ENCODE measurements at places on chromosomes 4 and X. TPM values are rescaled to one million over a fixed set of nuclear protein-coding genes. Genes with fewer than 3 reads are reported as not detected.

GRCh38 chrX:13126775-13127174, 82.4 kb upstream of the FAM9C start:
- DNase-seq, result no peak

- peak; percentile 18 for DNase-seq
These were observed 251.9 kb downstream of the AFAP1 start for GRCh38 chr4:7687796-7688195.

DNA sequence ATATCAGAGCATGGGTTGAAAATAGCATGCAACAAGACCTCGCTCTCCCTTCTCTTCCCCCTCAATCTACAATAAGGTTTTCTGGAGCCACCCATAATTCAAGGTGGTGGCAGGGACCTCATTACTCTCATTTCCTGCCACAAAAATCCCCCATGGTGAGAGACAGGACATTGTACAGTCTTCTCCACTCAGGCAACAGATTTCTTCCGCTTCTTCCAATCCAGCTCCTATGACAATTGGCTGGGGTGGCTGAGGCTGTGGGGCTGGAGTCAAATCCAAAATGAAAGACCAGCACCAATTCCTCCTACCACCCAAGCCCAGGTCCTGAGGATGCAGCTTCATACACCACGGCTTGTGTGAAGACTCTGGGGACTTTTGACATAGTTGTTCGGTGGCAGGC, 40.3 kb upstream of the NKRF start:
- DNase-seq, result no peak

- DNase-seq, result no peak
These were observed 47.5 kb downstream of the TMEM164 start for GRCh38 chrX:110050386-110050785.

DNA sequence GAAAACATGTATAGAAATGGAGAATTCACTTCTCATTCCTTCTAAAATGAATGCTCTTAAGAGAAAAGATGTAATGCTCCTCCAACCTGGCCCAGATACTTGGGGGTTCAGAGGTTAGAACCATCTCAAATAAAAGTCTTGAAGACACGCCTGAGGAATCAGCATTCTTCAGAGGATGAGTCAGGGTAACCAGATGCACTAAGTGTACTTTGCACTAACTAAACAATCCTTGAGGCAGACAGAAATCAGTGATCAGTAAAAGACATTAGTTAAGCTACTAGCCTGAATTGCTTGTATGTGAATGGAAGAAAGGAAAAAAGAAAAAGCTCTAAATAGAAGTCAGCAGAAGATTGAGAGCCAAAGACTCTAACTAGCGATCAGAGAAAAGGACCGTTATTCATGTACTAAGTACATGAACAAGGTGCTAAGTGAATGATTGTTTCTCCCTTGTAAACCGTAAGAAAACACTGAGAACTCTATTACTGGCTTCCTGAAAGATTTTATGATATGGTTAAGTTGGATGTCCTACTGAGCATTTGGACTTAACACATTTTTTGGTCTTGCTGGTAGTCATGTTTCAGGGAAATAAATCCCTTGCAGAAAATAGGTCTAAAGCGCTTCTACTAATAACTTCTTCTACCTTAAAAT, 738.3 kb downstream of the STPG2 start:
- DNase-seq, result no peak

DNA sequence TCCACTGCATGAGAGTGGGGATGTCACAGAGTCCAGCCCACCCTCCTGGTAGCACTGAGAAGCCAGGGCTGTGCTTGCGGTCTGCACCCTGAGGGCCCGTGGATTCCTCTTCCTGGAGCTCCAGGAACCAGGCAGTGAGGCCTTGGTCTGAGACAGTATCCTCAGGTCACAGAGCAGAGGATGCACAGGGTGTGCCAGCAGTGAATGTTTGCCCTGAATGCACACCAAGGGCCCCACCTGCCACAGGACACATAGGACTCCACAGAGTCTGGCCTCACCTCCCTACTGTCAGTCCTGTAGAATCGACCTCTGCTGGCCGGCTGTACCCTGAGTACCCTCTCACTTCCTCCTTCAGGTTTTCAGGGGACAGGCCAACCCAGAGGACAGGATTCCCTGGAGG, 2.7 kb downstream of the MAGEA1 start:
- no peak for DNase-seq

DNA sequence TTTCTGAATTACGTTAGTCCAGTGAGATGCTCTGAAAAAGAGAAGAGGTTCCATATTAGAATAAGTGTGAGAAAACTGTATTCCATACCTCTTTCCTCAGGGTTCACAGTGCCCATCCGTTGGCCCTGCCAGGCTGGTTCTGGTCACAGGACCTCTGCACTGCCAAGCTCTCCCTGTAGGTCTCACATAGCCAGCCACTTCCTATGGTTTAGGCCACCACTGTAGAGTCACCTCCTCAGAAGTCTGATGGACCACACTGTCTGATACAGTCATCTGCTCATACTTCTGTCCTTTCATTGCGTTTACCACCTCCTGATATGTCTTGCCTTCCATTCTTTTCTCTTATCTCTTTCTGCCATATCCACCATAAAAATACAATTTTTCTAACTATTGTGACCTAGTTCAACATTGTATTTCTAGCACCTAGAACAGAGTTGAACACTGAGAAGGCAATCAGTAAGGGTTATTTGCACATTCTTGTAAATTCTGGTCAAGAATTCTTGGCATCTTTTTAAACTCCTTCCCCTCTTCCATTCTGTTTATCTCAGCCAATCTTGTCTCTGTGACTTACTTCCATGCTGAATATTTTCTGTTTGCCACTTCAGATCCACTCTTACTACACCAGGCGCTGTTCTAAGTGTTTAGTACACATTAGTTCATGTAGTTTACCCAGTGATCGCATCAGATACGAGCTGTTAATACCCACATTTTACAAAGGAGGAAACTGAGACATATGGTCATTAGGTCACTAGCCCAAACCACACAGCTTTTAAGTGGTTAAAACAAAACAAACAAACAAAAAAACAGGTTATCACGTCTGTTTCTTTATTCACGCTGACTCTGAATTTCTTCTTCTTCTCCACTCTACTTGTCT, 125.6 kb downstream of the CBR4 start:
- no peak for DNase-seq

- DNase-seq, result no peak
These were observed 21.6 kb downstream of the CD38 start for GRCh38 chr4:15799701-15800100.

- peak; percentile 55 for DNase-seq
These were observed 2.2 kb downstream of the FAT4 start for GRCh38 chr4:125316791-125317524.

DNA sequence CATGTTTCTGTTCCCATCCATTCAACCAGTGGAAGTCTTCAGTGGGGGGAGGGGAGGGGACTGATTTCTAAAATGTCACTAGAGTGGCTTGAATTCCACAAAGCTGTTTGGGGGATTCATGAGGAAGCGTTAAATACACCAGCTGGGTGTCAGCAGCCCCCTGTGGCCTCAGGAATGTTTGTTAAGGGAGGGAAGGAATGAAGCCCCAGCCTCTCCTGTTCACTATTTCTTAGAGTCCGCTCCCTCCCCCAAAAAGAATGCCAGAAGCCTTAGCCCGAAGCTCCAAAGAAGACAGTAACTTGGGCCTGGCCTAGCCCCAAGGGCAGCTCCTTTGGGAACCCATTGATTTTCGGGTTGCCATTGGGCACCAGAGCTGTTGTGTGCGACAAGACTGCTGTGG, 3.3 kb downstream of the SHROOM2 start:
- no peak for DNase-seq

DNA sequence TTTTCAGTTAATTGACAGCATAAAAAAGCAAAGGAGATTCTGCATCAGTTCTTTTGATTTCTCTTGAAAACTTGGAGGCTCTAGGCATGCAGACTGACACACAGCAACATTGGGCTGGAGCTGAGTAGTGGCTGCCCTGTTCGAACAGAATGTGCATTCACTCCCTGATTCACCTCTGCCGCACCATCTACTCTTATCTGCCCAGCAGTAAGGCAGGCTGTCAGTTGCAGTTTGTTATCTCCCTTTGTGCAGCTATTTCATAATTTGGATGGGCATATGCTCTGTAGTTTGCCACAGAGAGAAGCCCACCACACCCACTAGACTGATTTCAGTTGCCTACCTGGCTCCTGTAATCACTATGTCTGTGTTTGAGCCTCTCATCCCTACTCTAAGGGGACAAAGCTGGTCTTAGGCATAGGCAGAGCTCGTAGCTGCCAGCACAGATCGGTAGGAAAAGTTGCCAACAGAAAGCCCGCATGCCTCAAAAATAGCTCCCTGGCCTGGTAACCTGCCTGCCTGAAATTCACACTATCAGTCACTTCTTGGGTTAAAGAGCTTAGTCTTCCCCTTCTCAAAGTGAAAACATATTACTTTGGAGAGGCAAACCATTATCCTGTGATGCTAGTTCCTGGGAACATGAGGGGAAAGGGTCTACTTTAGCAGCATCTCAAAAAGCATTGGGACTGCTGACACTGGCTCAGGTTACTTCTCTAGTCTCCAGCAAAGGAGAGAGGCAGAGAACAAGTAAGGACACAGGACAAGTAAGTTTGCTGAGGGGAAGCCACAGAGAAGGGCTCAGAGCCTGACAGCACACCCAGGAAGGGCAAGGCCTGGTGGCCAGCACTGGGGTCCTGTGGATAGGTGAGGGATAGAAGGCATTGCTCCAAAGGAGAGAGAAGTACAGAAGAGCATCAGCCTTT, 75.9 kb upstream of the TMEM164 start:
- no peak for DNase-seq

GRCh38 chrX:77628294-77629025, 157.6 kb downstream of the ATRX start:
- no peak for DNase-seq

GRCh38 chr4:106034220-106034619, 138.9 kb downstream of the NPNT start:
- no peak for DNase-seq

- no peak for DNase-seq
These were observed 116.9 kb downstream of the ZNF827 start for GRCh38 chr4:145821766-145822165.

GRCh38 chr4:121212806-121213205, 48.7 kb upstream of the TNIP3 start:
- no peak for DNase-seq

GRCh38 chr4:169229571-169230028, 41.2 kb downstream of the SH3RF1 start:
- DNase-seq, result no peak

DNA sequence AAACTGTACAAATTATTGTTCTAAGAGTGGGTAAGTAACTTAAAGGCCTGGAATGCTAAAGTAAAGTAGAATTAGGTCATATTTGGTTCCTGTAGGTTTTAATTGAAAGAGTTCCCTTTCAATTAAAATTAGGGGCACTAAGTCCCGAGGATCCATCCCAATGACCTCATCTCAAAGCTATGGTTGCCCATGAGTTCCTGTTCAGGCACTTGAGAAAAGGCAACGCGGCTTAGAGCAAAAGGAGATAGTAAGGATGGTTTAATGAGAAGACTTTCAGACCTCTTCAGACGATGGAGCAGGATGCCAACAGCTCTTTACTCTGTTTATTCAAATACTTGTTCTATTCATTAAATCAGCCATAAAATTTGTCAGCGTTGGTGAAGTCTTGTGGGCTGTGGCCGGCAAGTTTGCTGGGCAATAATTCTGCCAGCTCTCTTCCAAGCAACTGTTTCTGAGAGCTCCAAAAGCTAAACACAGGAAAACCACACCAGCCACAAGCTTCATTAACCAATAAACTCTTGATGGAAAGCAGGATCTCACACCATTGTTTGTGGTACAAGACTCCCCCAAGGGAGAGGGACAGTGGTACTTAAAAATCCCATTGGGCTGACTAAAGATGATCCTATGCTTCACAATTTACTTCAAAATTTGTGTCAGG, 167.4 kb downstream of the COL4A6 start:
- no peak for DNase-seq

DNA sequence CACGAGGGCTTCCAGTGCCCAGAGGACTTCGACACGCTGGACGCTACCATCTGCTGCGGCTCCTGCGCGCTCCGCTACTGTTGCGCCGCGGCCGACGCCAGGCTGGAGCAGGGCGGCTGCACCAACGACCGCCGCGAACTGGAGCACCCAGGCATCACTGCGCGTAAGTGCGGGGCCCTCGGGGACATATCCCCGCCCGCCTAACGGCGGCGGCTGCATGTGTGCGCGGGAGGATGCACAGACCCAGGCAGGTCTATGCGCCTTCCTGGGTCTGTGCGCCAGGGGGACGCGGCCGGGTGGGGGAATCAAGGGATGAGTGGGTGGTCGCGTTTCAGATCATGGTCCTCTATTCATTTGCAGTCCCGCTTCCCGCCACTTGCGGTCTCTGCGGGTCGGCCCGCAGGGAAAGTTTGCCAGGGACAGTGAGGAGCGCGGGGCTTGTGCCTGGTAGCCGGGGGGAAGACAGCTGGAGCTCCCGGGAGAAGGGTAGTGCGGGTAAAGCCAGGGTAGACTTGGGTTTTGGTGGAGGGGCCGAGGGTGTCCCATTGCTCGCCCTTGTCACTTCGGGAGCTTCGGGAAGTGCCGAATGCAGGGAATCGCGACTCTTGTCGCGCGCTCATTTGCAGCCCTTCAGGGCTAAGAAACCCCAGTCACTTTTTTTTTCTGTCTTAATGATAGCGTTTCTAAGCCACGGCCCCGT, 1.0 kb downstream of the SHISA3 start:
- DNase-seq, result no peak

- DNase-seq, result no peak
These were observed 3.2 kb upstream of the CLOCK start for GRCh38 chr4:55549888-55550287.

DNA sequence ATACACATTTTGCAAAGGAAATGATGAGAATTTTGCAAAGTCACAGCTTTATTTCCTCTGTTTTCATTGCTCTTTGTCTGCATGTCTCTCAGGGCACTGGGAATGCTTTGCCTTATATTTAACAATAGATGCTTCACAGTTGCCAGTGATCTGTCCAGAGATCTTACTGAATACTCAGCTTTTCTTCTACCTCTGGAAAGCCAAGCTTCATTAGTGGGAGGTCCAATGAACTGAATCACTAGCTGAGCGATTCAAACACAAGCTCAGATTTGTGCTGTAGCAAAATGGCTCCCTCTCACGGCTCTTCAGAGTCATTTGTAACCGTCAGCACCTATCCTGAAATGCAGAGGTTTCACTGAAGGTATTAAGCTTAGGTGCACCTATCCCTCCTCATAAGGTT, 138.9 kb downstream of the DCLK2 start:
- no peak for DNase-seq

- no peak for DNase-seq
These were observed 166.7 kb downstream of the HS6ST2 start for GRCh38 chrX:132791714-132792113.

DNA sequence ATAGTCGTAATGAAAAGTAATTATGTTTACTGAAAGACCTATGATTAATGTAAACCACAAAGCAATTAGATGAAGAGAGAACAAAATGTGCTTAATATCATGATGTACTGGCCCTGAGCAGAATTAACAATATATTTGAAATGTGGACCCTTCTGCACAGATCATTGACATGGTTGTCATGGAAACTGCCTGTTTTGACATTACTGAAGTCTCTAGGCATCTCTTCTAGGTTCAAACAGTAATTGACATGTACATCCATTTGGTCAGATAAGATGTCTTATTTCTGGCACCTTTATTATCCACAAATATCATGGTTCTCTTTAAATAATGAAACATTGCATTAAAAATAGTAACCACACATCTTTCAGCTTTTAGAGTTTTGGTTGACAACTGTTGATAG, 251.7 kb upstream of the GNPDA2 start:
- no peak for DNase-seq

The UGT2B17 gene
- 0.18 TPM for total RNA-seq

The HDAC6 gene
- 96.1 TPM for total RNA-seq

The ARSJ gene
- total RNA-seq, result 8.4 TPM

The SPANXC gene
- total RNA-seq, result not detected

The VSIG1 gene
- 1.6 TPM for total RNA-seq

The ENOX2 gene
- total RNA-seq, result 16.8 TPM

The F8A2 gene
- total RNA-seq, result not detected

The TEX13D gene
- not detected for total RNA-seq

Data from lower lobe of right lung (tissue), 2 donors.